Transverse colon (tissue), 4 donors: ENCODE measurements at places on chromosomes 4 and X. TPM values are rescaled to one million over a fixed set of nuclear protein-coding genes. Genes with fewer than 3 reads are reported as not detected.

GRCh38 chr4:159566786-159567185 is 463.9 kb downstream of the RAPGEF2 start:
- H3K27me3 ChIP-seq: no peaks in the 10 kb centered on the region
- H3K36me3 ChIP-seq: no peaks in the 10 kb centered on the region
- H3K4me3 ChIP-seq: no peak overlapping the region
- no peak overlapping the region for H3K27ac ChIP-seq

- no peaks in the 10 kb centered on the region for H3K4me1 ChIP-seq
- DNase-seq: peak; percentile 40
- H3K36me3 ChIP-seq: no peaks in the 10 kb centered on the region
These were observed 11.8 kb upstream of the ZNF630 start for GRCh38 chrX:48083212-48083611.

The ELOVL6 gene
- 10.6 TPM for total RNA-seq

GRCh38 chrX:27807690-27808089 is at the start of gene MAGEB10:
Gene MAGEB10 (plus strand): TSS chrX:27807990. CDS start chrX:27821307, 13,317 bp downstream.
- DNase-seq: no peak
- H3K27ac ChIP-seq: no peak within 1 kb of the TSS
- no peak within 1 kb of the TSS for H3K4me3 ChIP-seq
- no peaks in the 10 kb centered on the region for H3K27me3 ChIP-seq
- H3K36me3 ChIP-seq: no peaks in the 10 kb centered on the region

GRCh38 chr4:98685225-98686042 is 27.0 kb upstream of the TSPAN5 start:
- H3K27ac ChIP-seq: no peak overlapping the region
- H3K27me3 ChIP-seq: no peaks in the 10 kb centered on the region
- DNase-seq: no peak
- H3K4me3 ChIP-seq: no peak overlapping the region
- H3K36me3 ChIP-seq: no peaks in the 10 kb centered on the region
- no peaks in the 10 kb centered on the region for H3K4me1 ChIP-seq

The ZNF711 gene
- total RNA-seq: 1.00 TPM

DNA sequence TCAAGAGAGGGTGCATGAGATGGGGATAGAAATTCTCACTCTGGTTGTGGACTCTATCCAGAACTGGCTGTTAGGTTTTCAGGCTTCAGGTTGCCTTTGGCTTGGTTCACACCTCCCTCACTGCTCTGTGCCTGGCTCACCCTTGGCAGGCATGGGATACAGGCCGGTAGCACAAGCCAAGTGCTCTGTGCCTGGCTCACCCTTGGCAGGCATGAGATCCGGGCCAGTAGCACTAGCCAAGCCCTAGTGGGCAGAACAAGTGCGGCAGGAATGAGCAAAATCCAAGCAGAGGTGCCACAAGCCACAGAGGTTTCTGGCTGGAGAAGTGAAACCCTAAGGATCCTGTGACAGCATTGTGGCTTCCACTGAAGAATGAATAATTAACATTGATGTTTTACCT is 1642.3 kb downstream of the C4orf33 start:
- no peaks in the 10 kb centered on the region for H3K36me3 ChIP-seq
- no peaks in the 10 kb centered on the region for H3K4me1 ChIP-seq
- H3K27ac ChIP-seq: no peak overlapping the region
- no peak for DNase-seq

DNA sequence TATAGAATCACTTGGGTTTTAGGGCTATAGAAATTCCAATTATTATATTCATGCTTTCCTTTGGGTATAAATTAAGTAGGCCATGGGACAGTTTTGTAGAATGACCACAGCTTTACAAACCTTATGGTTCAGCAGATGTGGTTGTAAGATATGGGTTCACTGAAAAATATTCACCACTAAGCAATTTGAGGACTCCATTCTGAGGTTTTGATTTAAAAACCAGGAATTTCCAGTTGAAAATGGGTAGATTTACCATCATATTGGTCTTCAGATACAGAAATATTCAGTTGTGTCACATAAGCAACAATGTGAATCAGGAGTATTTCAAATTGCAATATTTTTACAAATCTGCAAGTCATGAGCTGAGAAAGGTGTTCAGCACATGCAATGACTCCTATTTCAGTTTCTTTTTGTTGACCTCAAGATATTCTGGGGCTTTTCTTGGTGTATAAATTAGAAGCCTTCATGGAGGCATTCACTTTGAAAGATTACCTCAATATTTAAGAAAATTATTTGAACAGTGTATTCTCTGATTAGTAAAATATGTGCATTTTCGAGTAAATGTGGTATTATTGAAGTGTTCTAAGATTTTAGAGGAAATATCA is 218.4 kb upstream of the HCCS start:
- no peaks in the 10 kb centered on the region for H3K27me3 ChIP-seq
- H3K36me3 ChIP-seq: no peaks in the 10 kb centered on the region
- no peak for DNase-seq
- no peak overlapping the region for H3K27ac ChIP-seq

DNA sequence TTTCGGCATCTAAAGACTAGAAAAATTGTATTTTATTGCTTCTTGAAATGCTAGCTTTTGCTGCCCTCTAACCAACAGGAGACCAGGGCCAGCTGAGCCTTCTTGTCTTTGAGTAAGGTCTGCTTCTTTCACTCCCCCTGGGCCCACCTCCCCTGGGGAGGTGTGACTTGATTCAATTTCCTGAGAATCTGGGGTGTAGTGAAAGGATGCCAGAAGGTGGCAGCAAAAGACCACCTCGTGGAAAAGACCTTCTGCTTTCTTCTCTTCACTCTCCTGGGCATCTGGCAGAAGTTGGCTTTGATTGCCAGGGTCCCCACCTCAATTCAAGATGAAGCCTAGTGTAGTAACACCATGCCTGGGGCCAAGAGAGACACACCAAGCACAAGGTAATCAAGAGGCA is 96.5 kb upstream of the MAOA start:
- peak overlapping the region; percentile 67 for H3K27ac ChIP-seq
- no peaks in the 10 kb centered on the region for H3K4me1 ChIP-seq
- DNase-seq: peak; percentile 65
- no peaks in the 10 kb centered on the region for H3K36me3 ChIP-seq
- H3K4me3 ChIP-seq: no peak overlapping the region

DNA sequence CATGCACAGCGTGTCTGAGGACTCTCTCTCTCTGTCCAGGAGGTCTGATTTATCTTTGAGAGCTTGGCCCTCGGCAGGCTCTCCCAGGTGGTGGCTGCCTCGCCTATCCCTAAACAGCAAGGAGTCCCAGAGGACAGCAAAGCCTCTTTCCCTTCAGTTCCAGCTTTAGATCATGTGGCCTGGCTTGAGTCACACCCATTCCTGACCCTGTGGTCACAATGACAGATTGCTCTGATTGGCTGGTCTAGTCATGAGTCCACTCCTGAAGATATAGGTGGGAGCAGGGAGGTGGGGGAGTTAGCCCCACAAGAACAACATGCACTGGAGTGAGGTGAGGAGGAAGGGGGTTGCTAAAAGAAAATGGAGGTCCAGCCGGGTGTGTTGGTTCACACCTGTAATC is 12.1 kb upstream of the PORCN start:
- H3K4me3 ChIP-seq: no peak overlapping the region
- no peak for DNase-seq
- no peaks in the 10 kb centered on the region for H3K27me3 ChIP-seq
- no peak overlapping the region for H3K27ac ChIP-seq
- no peaks in the 10 kb centered on the region for H3K36me3 ChIP-seq

DNA sequence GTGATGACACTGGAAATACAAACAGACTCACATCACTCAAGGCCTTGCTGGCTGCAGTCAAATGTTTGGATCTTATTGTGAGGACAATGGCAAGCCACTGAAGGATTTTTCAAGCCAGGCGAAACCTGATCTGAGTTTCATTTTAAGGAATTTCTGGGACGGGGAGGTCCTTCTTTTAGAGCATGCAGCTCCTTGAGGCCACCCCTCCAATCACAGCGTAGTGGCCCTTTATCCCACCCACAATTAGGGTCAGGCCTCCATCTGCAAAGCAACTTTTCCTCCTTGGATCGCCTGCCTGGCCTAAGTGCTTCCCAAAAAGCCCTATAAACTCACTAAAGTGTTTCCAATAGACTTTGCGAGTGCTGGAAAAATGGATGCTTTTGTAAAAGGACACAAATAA is 115.5 kb downstream of the EFHC2 start:
- H3K27me3 ChIP-seq: no peaks in the 10 kb centered on the region
- no peaks in the 10 kb centered on the region for H3K36me3 ChIP-seq
- peaks cover 6% of the 10 kb centered on the region for H3K4me1 ChIP-seq
- H3K4me3 ChIP-seq: no peak overlapping the region

- H3K4me1 ChIP-seq: no peaks in the 10 kb centered on the region
- DNase-seq: no peak
- no peaks in the 10 kb centered on the region for H3K36me3 ChIP-seq
- no peak overlapping the region for H3K27ac ChIP-seq
These were observed 60.9 kb downstream of the C4orf46 start for GRCh38 chr4:158610790-158611189.

DNA sequence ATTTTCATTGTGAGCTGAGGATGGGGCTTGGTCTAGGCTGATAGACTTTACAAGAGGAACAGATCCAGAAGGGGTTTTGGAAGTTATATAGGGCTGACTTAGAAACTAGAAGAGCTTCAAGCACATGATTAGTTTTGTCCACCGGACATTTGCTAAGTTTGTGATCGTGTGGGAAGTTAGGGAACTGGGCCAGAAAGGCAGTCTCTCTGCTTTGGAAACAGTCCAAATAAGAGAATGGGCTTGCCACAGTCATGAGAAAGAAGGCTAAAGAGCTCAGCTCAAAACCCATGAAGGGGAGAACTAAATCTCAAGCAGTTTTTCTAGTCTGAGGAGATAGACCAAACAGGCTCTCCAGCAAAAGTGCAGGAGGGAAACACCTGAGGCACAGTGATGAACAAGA is 67.8 kb downstream of the ZNF674 start:
- H3K27me3 ChIP-seq: no peaks in the 10 kb centered on the region
- DNase-seq: no peak
- H3K4me3 ChIP-seq: no peak overlapping the region
- no peak overlapping the region for H3K27ac ChIP-seq
